Suppressor macrophage (primary cell): ENCODE measurements at places on chromosomes 16 and 17.
A peak's percentile ranks its signal among the peaks of the same experiment; 100 is the strongest.

- peak; percentile 84 for DNase-seq
Observed at GRCh38 chr16:30065943-30066760, 592 bp downstream of the ALDOA start.

DNA sequence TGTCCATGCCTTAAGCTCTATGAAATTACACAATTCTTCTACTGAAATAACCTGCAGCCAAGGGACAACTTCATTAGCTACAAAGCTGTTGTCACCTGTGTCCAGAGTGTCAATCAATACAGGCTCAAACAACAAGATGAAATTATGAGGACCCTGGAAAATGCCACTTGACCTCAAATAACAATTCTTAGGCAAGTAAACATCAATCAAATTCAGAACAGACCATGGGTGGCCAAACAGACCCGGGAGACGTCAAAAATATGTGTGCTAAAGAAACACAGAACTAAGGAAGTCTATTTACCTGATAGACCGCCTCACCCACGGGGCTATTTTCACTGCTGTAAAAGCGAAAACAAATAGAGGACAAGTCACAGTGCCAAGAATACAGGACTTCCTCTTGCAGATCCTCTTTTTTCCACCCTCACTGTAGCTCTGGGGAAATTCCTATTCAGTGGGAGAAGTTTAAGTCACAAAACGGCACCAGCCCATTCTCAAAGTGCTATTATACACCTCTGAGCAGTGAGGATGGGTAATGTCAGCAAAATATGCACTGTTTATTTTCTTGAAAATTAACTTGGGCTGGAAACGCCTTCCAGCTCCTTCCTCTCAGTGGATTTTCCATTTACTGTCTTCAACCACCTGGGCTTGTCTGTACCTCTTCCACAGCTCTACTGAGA is 2.7 kb downstream of the LITAF start:
- DNase-seq, result peak; percentile 83

DNA sequence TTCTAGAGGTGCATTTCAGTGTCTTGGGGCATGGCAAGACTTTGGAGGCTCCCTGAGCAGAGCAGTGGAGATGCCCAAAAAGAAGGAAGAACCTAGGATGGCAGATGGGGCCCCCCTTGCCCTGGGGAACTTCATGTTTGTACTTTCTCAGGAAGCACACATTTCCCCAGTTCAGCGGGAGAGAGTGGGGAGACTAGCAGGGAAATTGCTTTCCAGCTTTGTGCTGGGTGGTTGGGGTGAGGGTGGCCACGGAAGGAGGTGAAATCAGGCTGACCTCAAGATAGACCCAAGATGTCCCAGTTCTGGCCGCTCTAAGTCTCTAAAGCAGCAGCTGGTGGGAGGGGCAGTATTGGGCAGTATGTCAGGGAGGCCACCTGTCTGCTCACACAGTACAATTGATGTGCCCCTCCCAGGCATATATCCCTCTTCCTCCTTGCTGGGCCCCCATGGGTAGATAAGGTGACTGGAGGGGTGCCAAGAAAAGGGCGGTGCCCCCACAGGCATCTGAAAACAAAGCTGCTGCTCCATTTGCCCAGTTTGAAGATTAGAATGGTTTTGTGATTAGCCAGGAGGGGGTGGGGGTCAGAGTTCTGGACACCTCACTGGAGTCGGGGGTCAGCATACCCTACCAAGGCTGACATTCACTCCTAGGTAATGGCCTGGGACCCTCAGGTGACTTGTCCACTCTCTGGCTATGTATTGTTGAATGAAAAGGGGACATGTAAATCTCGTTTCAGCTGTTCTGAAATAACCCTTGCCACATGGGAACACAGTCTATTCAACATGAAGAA is 17.1 kb upstream of the NAGLU start:
- no peak for DNase-seq

- no peak for DNase-seq
Observed at GRCh38 chr17:38897671-38898290, 27.6 kb upstream of the LASP1NB start.

DNA sequence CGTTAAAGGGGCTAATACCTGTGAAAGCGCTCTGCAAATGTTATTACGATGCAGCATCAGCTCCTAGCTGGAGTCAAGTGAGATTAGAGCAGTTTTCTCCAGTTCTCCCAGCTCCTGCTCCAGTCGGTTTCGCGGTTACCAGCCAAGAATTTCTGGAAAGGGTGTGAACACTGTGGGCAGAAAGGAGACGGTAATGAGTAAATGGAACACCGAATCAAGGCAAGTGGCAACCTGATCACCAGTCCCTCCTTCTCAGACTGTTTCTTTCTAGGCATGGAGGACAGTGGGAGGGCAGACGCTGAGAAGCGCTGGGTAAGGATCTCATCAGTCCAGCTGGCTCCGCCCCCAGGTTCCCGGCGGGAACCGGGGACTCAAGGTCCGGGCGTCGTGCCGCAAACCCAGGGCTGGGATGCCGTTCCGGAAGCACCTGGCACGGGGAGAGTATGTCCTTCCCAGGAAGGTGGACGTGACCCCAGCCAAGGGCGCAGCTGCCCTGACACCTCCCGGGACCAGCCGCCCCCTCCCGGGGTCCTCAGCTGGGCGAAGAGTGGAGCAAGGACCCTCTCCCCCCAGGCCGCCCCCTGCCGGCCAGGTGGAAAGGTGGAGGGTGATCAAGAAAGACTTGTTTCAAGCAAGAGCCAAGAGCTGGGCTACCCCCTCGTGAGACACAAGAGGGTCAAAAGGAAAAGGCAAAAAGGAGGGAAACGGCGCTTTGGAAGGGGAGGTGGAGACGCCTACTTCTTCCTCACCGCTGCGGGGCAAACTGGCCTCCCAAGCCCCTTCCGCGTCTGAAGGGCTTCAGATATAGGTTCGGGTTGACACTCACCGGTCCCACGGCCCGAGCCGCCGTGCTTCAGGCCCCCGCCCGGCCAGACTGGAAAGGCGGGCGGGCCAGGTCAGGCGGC is 481 bp downstream of the MYO19 start:
- peak; percentile 61 for DNase-seq

GRCh38 chr16:55041540-55042234 is 111.0 kb downstream of the IRX5 start:
- DNase-seq, result no peak

DNA sequence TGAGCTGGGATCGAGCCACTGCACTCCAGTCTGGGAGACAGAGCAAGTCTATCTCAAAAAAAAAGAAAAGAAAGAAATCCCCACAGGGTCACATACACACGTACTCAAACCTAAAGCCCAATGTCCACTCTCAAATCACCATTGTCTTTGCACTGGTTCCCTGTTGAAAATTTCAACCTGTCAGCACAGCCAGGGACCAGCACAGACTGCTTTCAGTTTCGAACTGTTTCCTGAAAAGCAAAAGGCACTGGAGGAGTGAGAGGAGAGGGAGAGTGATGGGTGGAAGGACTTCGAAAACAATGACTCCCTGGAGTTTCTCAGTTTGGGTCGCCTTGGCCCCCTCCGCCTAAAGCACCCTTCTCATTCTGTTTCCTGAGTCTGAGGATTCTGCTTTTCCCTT is 9.0 kb upstream of the CD300C start:
- peak; percentile 50 for DNase-seq

DNA sequence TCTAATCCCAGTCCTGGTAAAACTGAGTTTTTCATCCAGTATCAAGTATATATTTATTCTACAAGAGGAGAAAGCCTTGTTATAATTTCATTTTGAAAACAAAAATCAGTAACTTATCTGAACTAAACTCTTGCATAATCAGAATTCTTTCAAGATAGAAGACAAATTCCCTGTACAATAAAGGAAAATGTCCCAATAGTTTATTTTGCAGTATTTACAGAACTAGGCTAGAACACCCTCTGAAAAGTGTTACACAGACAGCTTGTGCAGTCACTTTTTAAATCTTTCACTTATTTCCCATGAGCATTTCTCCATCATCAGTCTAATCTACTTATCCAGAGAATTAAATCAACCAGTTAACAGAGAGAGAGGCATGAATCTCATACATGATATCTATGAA is 48.5 kb downstream of the SPOP start:
- DNase-seq, result no peak

GRCh38 chr17:31310260-31310659 is 3.6 kb downstream of the EVI2B start:
- DNase-seq, result peak; percentile 27

- peak; percentile 86 for DNase-seq
Observed at GRCh38 chr17:76529224-76530094, 8.1 kb downstream of the CYGB start.

- peak; percentile 65 for DNase-seq
Observed at GRCh38 chr16:74623214-74623838, 16.4 kb upstream of the GLG1 start.

GRCh38 chr16:58882292-58882691 is 148.2 kb upstream of the GOT2 start:
- peak; percentile 63 for DNase-seq

- DNase-seq, result no peak
Observed at GRCh38 chr17:72264682-72265405, 144.0 kb downstream of the SOX9 start.

DNA sequence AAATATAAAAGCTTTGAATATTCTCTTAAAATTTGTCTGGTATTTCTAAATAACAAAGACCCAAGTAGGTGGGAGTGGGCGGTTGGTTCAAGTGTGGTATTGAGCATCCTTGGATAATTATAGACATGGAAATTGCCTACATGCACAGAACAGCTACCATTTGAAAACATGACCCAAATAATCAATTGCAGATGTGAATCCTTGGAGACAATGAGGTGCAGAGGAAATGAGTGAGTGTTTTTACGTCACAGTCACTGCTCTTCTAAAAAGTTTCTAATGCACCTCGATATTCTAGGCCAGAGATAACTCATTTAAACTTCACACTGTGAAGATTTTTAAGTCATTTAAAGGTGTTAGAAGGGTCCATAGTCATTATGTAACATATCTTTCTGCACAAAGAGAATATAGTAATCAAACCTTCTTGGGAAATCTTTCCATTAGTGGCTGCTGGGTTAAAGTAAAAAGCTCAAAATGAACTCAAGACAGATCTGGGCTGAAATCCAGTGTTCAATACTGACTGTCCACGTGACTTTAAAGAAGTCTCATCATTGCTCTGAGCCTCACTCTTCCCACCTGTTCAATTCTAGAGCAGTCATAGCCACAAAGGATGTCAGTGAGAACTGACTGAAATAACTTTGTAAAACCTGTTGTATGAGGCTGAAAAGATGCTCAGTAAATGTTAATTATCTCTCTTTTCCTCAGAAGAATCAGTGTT is 144.5 kb downstream of the CDH11 start:
- DNase-seq, result no peak

DNA sequence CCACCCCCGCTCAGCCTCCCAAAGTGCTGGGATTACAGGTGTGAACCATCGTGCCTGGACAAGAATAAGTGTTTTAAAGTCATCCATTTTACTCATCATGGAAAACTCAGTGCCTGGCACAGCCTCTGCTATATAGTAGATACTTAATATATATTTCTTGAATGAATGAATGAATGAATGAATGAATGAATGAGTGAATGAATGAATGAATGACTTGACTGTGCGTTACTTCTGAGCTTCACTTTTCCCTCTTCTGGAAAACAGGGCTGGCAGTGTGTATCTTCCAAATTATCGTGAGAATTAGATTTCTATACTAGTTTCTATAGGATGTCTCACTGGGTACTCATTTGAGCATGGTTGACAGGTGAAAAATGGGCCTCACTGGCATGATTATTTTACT is 307.3 kb upstream of the ERCC4 start:
- DNase-seq, result no peak

DNA sequence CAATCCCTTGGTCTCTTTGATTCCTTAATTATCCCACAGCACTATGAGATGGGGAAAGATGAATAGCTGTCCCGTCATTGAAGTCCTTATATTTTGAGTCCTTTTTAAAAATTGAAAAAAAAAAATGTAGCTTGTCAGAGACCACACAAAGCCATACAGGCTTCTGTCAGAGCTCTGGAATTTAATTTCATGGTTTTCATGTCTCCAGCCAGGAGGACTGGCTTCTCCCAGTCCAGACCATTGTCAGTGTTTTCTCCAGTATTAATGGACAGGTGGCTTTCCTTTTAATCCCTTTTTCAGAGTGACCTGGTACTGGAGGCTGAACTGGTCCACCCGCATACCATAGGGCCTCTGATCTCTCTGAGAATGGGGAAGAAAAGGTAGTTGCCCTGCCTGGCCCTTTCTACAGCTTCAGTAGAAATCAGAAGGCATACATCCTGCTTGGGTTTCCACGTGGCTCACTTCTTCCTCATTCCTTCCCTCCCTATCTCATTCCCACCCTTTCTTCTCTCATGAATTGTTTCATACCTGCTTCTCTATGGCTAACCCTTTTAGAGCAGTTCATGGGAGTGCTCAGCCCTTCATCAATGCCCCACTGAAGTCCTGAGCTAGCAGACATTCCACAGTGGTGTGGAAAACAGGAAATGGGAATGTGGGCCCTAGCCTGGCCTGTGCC is 29.1 kb downstream of the TRIM16 start:
- no peak for DNase-seq

DNA sequence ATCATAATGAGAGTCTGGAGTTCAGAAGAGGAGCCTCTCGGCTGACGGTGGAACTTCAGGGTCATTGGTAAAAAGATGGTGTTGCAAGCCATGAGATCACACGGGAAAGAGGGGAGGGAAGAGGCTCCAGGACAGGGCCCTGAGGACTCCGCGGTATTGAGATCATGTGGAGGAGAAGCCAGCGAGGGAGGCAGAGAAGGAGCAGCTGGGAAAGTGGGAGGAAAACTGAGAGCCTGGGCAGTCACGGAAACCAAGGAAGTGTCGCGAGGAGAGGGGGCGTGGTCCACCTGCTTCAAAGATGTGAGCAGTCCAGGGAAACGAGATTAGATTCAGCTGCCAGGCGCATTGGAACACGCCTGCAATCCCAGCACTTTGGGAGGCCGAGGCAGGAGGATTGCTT is 27.7 kb upstream of the SBK1 start:
- peak; percentile 2 for DNase-seq

- no peak for DNase-seq
Observed at GRCh38 chr16:65142276-65142675, 20.4 kb upstream of the CDH11 start.

- DNase-seq, result no peak
Observed at GRCh38 chr17:3766779-3767178, 34.2 kb downstream of the ITGAE start.

DNA sequence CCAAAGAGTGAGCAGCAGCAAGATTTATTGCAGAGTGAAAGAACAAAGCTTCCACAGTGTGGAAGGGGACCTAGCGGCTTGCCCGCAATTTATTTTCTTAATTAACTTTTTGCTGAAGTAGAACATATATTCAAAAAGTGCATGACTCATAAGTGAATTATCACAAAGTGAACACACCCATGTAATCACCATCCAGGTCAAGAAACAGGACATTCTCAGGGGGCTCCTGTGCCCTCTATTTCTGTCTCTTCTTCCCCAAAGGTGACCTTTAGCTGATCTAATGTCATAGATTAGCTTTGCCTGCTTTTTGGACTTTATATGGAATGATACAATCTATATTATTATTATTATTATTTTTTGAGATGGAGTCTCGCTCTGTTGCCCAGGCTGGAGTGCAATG is 19.9 kb downstream of the ERAL1 start:
- DNase-seq, result no peak

DNA sequence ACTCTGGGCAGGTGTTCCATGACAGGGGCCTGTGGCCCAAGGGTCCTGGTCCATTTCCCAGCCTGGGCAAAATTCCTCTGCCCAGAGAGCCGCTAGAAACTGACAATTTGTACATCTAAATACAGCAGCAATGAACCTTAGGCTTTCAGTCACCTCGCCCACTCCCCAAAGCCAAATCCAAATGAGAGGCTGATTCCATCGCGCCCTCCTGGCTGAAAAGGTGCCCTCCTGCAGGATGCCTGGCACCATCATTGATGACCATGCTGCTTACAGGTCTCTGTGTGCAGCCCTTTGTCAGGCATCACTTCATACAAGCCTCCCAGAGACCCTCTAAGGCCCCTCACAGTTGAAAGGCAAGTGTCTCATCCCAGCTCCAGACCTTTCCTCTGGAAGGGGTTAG is 114.7 kb downstream of the C16orf78 start:
- DNase-seq, result no peak
